Stimulated activated CD8-positive, alpha-beta memory T cell treated with anti-CD3 and anti-CD28 coated beads, Interleukin-7, amount 100 ng/mL, for 1 hour (primary cell): ENCODE measurements at places on chromosomes 2 and 18.

- DNase-seq, result no peak
These were observed 117.4 kb downstream of the RHBDD1 start for GRCh38 chr2:226953206-226953605.

- DNase-seq, result no peak
These were observed 30.4 kb upstream of the EPB41L5 start for GRCh38 chr2:119982506-119982905.

DNA sequence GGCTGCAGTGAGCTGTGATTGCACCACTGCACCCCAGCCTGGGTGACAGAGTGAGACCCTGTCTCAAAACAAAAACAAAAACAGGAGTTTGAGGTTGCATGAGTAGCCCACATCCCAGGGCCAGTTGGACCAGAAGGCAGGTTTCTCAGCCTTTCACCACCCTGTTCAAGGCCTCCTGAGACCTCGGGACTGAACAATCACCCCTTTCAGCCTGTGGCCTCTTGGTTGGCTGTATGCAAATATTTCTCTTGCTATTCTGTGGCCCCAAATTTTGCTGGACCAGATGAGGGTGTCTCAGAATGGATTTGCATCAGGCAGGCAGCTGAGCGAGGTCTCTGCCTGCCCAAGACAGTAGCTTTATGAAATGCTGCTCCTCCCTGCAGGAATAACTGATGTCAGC, 56.9 kb downstream of the DPYSL5 start:
- DNase-seq, result no peak

DNA sequence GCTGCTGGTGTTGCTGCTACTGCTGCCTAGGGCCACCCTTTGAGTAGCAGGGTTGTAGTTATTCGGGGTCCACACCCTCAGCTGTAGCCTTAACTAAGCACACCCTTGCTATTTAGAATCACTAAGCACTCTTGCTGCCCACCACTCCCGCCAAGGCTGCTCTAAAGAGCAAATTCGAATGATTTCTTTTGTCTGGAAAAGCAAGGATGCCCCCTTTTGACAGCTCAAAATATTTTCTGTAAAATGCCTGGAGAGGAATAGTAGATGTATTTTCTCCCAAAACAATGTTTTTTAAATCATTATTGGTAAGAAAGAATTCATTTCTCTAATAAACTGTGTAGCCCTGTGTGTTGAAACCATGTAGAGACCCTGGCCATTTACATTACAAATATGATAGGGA, 80.8 kb upstream of the PAPOLG start:
- no peak for DNase-seq

DNA sequence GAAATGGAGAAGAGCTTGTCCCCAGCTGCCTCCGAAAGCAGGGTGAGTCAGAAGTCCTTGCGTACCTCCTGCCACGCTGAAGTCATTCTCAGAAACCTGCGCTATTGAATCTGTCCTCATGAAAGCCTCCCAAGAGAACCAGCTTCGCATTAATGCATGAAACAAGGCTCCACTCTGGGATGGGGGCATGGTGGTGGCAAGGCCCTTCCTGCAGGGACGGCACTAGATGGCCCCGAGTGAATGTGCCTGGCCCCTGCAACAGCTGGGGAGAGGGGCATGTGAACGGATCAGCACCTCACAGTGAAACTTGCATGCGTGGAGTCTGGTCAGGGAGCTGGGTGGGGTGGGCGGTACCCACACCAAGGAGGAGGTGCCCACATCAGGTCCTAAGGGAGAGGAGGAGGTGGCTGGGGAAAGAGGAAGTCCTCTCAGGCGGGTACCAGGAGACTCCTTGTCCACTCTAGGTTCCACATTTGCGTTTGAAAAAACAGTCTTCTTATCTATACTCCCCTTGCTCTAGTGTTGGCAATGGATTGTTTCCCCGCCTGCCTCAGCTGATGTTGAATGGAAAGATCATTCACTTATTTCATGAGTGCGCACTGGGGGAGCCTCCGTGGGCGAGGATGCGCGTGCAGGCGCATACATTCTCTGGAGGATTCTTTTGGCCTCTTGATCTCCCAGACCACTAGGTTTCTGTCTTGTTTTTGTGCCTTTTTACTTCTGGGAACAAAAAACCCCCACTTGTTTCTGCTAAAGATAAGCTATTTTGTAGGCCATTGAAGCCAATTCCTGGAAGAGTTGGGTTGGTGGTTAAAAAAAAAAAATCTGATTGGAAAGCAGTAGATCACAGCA, 104.7 kb downstream of the KLHL29 start:
- no peak for DNase-seq

DNA sequence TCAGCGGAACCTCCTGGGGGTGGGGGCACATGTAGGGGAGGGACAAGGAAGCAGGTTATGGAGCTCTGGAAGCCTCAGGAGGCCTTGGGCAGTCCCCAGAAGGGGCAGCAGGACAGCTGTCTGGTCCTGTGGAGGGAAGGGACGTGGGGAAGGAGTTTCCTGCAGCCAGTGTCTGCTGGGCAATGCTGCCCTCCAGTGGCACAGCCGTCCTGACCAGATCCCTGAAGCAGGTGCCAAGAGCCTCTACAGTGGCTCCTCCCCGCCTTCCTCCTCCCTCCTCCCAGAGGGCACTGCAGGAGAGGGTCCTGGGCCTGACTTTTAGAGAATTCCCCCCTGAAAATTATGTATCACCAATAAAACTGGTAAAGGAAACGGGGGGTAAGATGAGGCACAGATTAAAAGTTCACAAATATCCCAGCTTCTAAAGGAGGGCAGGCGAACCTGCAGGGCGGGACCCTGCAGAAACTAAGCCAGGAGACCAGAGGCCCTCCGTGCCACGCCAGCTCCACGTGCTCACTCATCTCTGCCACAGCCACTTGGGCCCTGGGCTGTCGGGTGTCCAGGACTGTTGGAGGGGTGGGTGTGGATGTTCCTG, 258.5 kb downstream of the TWIST2 start:
- no peak for DNase-seq

DNA sequence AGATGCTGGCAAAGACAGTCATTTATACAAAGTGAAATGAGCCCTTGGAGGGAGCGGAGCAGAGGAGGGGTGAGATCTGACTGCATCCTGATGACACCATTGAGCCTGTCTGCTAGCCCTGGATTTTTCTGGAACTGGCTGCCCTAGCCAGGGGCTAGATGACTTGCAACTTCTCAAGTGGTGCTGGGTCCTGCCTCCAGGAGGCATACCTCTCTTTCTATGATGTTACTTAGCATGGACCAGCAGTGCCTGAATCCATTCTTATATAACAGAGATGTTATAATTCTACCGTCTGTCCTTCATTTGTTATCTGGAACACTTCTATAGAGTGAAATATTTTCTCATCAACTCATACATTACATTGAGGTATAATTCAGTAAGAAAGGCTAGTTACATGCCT, 8.5 kb upstream of the TWIST2 start:
- no peak for DNase-seq
